ENCODE measurements at places on chromosomes 6 and 20.

GRCh38 chr6:101818051-101818450 lies 424.5 kb downstream of the GRIK2 start:
- DNase-seq: no peak

DNA sequence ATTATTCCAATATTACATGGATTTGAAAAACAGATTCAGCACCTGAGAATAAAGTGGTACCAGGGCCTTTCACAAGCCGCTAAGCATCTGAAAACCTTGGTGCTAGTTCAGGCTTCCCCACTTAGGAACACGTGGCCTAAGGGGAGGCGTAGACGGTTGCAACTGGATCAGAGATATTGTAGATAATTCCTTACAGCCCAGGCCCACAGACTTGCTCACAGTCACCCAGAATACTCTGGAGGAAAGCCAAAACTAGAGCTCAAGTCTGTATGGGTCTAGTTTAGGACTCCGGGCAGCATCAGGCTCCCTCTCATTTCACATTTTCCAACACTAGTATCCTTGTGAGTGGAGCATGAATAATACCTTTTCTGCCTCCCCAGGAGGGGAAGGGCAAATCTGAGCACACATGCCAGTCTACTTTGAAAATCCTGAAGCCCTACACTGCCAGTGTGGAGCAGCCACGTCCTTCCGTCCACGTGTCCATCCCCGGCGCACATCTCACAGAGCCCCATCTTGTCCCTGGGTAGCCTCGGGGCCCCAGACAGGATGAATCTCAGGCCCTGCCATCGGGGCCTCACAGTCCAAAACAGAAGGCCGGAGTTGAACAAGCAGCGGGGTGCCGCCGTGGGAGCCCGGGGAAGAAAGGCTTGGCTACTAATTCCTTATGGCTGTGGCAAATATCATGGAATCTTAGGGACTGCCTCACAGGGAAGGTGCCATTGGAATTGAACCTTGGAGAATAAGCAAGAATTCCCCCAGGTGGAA lies 299.3 kb downstream of the NRN1 start:
- DNase-seq: no peak

DNA sequence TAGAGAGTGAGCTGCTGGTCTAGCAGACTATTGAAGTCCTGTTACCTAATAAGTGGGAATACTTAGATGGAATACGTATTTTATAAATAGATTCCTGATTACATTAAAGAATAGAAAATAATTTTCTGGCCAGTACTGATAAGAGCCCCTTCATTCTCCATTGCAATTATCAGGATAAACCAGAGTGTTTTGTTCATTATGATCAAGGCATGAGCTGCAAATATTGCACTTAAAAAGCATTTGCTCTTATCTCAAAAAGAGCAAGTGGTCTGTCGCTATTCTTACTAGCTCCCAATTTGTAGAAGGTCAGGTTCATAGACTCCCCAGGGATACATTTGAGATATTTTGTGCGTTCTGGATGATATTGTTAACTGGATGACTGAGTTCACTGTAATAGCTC lies 73.1 kb upstream of the PLCB4 start:
- DNase-seq: no peak

DNA sequence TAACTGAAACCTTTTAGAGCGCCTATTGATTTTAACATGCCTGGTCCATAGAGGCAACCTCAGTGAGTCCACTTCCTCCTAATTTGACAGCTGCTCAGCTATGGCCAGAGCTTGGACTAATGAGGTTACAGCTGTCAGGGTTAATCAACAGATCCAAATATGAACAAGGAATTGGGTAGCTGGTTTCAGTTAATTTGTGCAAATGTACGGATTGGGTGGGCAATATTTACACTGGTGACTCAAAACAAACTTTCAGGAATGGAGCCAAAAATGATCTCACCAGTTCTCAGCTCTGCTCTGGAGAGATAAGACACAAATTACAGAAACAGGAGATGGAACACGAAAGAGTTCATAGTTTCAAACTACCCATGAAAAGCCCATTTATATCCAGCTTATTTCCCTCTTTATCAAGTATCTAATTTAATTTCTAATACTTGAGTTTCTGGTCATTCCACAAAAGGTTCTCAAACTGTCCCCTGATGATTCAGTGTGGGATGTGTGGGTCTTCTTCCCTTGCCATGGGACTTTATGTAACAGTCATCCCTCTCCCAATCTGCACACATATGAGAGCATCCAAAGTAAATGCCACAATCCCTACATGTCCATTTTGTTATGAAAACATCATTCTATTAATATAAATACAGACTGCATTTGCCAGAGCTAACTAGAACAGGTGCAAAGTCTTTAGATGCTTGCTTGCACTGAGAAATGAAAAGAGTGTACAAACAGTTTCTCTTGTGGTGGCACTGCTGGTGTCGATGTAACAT lies 149.9 kb downstream of the RPS12 start:
- no peak for DNase-seq

GRCh38 chr20:23234311-23235078 lies 116.1 kb upstream of the NXT1 start:
- no peak for DNase-seq

- no peak for DNase-seq
Observed at GRCh38 chr20:63804308-63804636, 26.8 kb downstream of the ZBTB46 start.

DNA sequence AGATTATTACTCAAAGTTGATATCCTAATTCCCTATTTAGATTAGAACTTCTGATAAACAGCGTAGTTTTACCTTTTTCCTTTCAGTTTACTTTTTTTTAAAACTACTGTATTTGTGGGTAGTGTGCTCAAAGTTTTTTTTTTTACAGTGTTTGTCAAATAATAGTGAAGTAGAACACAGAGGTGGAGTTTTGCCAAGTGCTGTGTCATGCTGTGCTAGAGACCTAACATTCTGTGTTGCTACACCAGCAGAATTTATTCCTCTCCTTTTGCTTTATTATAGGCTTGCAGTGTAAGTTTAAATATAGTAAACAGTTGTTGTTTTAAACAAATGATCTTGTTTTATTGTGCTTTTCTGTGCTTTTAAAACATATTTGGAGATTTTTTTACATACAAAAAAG lies 125.4 kb downstream of the HIVEP1 start:
- no peak for DNase-seq
